ENCODE measurements at places on chromosomes 6 and 20.

- no peak for DNase-seq
Observed at GRCh38 chr6:166852451-166852975, 103.8 kb downstream of the RNASET2 start.

DNA sequence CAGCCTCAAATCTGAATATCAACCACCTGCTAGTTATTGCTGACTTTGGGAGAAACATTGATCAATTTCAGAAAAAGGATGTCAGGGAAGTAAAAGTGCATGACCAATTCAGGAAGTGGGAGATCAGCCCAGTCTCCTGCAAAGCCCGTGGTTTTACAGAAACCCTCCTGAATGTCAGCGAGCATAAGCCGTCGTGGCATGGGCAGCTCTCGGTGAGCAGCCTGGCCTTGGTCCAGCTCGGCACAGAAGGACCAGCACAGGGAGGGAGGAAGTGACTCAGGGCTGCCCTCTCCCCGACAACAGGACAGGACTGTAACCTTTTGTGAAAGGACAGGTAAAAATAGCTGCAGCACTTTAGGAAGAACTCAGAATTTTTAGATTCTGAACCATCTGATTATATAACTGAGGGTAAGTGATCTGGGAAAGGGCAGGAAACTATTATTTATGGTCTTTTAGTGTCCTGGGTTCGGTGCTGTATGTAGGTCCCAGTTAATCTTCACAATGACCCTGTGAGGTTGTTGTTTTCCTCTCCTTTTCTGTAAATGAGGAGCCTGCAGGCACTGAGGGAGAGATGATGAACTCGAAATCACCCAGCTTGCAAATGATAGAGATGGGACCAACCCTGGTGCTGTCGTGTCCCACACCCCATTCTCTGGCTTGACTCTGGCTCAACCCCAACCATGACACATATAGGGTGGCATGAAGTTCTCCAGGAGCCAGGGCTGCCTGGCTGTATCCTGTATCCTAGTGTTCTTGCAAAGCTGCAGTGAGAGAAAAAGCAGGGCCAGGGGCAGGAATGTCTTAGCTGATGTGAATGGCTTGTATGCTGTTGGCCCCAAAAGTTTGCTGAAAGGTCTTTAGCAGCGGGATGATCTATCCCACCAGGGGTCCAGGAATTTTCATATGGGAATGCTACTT, 37.6 kb downstream of the NRN1 start:
- DNase-seq: no peak

DNA sequence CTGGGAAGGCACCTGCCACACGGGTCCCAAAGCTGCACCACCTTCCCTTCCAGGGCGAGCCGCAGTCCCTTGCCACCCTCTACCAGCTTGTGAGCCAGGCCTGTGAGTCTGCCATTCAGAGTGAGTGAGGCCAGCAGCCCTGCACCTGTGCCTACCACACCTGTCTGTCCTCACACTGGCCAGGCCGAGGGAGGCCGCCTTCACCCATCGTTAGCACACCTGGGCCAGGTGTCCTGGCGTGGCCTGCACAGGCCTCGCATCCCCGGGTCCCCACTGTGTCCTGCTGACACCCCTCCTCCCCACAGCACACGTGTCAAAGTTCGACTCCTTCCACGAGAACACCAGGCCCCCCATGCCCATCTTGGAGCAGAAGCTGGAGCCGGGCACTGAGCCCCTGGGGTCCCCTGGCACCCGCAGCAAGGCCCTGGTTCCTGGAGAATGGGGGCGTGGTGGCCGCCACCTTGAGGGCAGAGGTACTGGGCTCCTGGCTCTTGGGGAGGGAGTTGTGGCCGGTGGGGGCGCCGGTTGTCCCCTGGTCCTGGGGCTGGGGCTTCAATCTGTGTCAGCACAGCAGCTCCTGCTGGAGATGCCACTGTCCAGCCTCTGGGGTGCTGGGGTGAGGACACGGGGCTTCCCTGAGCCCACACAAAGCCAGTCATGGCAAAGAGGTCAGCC, 33.0 kb downstream of the CHRNA4 start:
- no peak for DNase-seq

- no peak for DNase-seq
Observed at GRCh38 chr20:39876976-39877635, 811.9 kb downstream of the MAFB start.

DNA sequence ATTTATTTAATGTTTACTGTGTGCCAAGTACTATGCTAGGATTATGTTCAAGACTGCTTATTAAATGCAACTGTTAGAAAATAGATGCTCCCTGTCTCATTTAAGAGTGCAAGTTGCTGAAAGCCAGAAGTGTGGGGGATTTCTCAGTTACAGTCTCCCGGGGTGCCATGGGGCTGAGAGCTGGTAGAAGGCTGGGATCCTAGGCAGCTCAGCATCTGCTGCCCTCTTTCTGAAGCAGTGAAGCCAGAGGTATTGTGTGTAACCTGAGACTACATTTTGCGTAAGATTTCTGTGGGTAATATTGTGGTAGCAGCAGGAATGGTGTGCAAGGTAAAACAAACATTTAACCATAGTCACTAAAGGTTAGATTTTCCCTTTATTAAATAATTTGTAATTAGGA, 120.6 kb downstream of the AKAP7 start:
- no peak for DNase-seq

GRCh38 chr6:20709451-20709850, 175.2 kb downstream of the CDKAL1 start:
- DNase-seq: no peak

DNA sequence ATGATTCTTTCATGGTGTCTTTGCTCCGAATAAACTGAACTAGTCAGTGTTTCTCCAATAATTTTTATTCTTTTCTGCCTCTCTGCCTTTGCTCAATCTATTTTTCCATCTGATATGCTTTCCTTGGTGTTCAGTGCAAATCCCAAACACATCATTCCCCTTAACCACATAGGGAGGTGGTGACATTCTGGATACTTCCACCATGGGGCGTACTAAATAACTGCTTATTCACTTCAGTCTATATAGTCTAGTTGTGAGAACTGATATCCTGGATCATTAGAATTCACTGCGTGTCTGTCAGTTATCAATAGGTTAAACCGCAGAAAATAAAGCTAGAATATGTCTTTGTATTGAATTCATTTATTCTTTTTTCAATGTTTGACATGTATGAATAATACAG, 83.1 kb downstream of the KCNQ5 start:
- DNase-seq: no peak

GRCh38 chr6:18444111-18444510, 57.0 kb downstream of the RNF144B start:
- DNase-seq: no peak

- no peak for DNase-seq
Observed at GRCh38 chr20:22916021-22916842, 118.9 kb upstream of the SSTR4 start.

GRCh38 chr20:58096880-58097423, 131.5 kb downstream of the ANKRD60 start:
- DNase-seq: no peak

DNA sequence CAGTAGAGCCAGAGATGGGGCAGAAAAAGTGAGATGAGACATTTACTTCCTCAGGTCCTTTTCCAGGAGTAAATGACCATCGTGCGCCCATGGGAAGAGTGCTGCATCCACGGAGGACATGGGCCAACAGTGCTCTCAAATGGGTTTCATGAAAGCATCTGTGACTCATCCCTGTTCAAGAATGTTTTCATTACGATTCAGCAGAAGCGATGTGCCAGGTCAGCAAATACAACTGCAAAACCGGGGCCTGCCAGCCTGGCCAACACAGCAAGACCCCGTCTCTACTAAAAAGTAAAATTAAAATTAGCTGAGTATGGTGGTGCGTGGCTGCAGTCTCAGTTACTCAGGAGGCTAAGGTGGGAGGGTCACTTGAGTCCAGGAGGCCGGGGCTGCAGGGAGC, 125.1 kb downstream of the LY86 start:
- DNase-seq: no peak

GRCh38 chr6:26180346-26180745, 93.1 kb downstream of the HFE start:
- DNase-seq: no peak

DNA sequence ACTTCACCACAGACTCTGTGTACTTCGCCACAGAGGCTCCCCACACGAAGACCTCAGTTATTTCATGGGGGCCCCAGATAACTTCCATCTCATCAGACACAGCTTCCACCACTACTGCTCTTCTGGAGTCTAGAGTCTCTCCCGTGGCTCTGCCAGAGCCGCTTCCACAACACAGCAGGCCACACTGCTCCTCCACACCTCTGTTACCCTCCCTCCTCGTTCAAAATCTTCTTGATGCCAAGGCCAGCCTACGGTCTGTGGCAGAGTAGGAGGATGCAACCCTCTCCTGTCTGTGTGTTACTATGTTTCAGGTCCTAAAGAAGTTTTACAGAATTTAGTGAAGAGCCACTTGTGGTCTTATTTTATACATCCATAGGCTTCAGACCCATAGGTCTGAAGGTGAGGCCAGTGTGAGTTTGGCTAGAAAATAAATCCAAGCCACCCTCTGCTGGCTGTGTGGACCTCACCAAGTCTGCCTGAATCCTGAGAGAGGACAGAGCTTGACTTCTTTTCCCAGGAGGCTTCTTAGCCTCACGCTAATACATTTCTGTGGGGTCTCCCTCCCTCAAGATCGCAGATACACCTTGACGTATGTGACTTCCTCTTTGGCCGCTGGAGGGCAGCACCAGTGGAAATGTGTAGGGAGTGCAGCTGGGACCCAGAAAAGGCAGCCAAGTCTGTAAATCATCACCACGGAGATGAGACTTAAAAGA, 197.7 kb downstream of the FAXC start:
- no peak for DNase-seq

DNA sequence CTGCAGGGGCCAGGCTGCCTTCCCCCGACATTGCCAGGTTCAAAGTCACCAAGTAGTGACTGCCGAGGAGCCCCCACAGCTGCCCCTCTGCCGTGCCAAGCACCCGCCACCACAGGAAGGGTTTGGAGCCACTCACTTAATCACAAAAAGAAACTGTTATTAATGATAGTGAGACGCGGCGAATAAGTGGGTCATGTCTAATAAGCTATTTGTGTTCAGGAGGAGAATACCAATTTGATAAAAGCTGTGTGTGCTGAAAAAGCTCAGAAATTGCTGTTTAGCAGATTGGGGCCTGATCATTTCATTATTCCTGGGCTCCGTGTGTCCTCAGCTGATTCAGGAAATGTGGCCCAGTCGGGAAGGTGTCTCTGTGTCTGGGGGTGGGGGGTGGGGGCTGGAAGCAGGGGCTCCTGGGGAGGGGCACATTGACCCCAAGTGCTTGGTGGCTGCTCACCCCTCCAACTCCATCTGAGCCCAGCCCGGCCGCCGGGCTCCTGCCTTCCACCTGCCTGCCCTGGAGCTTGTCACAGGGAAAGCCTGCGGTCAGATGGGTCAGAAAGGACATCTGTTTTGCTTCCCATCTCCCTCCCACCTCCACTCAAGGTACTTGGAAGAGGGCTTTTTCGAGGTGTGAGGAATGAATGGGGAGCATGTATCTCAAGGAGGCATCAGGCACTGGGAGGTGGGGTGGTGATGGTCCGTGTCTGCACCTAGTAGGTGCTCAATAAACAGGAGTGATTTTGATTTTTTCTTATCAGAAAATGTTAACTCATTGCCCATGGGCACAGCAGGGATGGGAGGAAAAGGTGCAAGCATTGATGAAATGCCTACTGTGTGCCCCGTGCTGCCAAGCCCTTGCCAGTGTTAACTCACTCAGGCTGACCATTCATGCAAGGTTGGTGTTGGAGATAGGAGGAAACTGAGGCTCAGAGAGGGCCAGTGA, 3.0 kb downstream of the VSTM2L start:
- no peak for DNase-seq

DNA sequence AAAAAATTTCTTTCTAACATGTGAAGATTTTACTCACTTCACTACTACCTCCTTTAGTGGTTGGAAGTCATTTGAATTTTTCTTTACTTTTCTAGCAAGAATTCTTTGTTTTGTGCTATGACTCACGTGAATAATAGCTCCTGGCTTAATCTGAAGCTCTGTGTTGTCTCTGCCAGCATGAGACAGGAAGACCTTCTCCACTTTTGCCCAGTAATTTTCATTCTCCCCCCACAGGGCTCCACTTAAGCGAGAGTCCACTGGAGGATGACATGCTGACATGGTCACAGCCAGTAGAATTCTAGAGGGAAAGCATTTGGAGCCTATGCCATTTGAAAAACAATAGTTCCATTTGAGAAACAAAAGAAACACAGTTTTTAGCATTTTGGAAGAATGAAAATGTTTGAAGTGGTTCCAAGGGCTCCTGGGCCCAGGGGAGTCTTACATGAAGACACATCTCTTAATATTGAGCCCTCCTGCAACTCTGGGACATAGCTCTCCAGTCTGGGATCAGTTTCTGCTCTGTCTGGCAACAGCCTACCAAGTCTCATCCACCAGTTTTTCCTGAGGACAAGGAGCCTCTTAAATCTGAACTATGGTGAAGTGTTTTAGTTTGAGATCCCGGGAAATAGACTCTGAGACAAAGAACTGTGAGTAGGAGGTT, 231.4 kb downstream of the PAX1 start:
- DNase-seq: no peak

GRCh38 chr6:19866985-19867627, 29.9 kb downstream of the ID4 start:
- DNase-seq: no peak

DNA sequence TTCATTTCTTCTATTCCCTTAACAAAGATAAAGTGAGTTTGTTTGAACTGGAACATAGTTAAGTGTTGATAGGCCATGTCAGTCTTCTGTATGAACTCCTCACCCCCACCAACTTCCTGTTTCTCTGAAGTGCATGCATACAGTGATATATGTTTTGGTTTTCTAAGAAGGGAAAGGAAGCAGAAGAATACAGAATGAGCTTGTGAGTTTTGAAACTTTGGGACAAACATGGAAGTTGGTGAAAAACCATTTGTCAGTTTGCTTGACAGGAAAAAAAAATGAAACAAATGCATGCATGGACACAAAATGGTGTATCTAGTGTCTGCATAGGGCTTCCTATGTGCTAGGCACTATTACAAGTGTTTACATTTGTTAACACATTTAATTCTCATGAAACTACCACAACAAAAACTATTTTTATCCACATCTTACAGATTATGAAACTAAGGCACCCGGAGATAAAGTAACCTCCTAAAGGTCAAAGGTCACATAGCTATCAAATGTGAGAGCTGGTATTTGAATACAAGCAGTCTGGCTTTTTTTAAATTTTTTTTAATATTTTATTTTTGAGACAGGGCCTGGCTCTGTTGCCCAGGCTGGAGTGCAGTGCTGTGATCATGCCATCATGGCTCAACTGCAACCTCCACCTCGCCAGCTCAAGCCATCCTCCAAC, 105.9 kb downstream of the ADGRB3 start:
- no peak for DNase-seq

DNA sequence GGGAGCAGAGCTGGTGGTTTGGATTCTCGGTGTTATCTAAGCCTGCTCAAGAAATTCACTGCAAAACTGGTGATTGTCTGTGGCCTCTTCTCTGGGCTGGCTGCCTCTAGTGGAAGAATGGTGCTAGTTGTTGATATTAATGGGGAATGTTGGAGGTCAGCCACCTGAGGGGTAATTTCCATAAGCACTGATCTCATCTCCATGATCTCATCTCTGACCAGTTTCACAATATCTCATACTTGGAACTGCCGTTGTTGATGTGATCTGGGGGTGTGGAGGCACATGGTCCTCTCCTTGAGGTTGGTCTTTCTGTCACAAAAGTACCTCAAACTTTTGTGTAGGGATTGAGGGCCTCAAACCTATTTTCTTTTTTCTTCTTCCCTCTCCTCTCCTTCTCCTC, 102.6 kb downstream of the CD109 start:
- DNase-seq: no peak

Measured in T follicular helper cell (primary cell).